ENCODE measurements at places on chromosomes 11 and 22.

DNA sequence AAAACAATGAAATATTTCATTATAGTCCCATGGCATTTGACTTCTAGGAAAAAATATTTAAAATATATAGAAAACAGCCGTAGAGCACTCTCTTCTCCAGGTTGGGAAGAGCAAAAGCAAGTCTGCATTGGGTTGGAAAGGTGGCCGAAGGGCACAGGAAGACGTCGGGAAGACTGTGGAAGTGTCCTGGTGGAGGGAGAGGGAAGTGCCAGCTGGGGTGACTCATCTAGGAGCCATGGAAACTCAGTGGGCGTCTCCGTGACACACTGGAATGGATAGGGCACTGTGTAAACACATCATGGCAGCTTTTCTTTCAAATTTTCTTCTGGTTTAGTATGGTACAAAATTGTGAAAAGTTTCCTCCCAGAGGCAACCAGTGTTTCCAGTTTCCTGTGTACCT, 12.7 kb downstream of the GTPBP1 start:
- no peak for DNase-seq

DNA sequence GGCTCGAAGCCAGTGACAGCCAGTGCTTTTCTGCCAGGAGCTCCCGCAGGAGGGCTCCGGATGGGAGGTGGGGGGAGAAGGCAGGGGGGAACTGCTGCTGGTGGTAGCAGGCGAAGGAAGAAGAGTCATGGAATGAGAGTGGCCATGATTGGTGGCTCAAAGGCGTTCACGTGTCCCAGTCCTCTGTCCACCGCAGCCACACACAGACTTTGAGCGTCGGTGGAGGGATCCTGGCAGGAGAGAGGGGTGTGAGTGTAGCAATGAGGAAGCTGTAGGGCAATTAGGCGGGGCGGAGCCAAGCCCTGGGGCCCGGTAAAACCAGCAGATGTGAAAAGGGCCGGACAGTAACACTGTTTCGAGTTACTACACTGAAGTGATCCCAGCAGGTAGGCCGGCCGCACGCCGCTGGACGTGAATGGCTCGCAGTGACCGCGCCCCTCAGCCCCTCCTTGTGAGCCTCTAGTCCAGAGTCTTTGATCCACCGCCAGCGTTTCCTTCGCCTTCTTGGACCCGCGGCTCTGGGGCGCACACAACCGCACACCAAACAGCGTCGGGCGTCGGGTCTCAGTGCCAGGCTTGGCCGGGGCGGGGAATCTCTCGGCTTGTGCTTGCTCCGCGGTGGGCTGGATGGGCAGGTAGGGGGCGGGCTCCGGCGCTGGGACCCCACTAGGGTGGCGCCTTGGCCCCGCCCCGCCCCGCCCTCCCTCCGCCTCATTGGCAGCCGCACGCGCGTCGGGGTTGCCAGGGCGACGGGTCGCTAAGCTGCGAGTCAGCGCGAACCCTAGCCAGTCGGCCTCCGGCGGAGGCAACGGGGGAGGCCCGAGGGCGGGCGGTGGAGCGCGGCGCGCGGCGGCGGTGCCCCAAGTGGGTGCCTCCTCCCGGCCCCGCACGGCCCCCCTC, at the start of gene LRRC10B:
TSS of gene LRRC10B (plus strand) at position 788 of the 900 bp plus-strand sequence. CDS start 250 bp downstream, outside the sequence.
- DNase-seq, result peak; percentile 21

- DNase-seq, result no peak
Observed at GRCh38 chr22:35498026-35498800, 42.4 kb upstream of the RASD2 start.

DNA sequence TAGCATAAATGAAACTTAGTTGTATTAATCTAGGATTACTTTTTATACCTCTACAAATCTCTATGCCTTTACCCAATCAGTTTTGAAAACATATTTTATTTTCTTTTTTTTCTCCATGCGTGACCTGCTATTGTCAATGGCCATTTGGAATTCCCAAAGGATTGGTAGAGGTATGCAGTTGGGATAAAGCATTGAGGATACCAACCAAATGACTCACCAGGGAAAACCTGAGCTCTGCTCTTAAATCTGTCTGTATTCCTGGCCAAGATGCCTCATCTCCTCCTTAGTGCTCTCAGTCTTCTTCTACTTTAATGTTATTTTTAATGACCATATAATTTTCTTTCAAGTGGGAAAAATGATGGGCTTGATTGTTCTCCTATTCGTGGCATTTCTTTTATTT, 61.9 kb downstream of the EHF start:
- no peak for DNase-seq

GRCh38 chr22:30650508-30651116, 15.0 kb downstream of the SLC35E4 start:
- no peak for DNase-seq

DNA sequence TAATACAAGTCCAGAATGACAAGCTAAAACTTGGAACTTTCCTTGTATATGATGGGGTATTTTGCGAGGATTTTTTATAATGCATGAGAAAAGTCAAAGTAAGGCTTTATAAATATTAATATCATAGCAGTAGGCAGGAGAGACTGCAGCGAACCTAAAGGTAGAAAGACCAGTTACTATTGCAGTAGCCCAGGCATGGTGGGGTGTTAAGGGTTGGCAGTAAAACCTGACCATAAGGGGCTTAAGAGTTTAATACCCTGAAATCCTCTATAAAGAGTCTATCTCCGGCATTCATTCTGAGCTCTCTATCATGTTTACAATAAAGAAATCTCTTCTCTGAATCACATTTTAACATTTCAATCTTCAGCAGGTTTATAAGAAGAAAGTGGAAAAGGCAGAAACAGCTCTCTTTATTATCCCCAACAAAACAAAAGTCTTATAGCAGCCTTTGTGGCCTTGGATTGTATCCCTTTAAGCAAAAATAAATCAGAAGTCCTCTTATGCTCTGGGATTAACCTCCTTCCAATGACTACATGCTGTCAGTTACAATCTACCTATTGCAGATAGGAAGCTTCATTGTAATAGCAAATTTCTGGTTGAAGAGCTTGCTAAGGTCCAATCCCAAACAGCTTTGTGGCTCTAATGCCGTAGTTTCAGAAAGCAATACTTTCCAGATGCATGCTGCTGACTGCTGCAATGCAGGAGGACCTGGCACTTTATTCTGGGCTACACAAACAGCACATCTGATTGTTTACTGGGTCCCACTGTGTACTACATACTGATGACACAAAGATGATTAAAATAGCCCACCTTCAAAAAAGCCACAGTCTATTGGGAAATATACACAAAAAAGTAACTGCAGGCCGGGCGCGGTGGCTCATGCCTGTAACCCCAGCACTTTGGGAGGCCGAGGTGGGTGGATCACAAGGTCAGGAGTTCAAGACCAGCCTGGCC, 45.8 kb downstream of the SIK3 start:
- no peak for DNase-seq

GRCh38 chr22:35519306-35520000, 21.2 kb upstream of the RASD2 start:
- no peak for DNase-seq

DNA sequence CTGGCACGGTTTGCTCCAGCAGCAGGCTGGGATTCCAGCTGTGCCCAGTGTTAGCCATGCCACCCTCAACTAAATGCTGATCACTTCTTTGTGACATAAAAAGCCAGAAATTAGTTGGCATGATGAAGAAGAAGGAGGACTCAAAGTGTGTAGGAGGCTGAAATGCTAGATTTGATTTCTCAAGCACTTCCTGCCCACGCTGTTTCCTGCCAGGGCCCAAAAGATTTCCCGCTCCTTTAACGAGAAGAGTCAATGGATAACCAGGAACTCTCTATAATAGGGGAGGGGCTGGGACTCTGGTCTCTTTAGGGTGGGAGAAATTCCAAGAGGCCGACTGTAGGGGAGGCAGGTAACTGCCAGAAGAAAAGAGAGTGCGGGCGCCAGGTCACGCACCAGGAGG, 26.4 kb downstream of the APOL3 start:
- DNase-seq, result no peak

DNA sequence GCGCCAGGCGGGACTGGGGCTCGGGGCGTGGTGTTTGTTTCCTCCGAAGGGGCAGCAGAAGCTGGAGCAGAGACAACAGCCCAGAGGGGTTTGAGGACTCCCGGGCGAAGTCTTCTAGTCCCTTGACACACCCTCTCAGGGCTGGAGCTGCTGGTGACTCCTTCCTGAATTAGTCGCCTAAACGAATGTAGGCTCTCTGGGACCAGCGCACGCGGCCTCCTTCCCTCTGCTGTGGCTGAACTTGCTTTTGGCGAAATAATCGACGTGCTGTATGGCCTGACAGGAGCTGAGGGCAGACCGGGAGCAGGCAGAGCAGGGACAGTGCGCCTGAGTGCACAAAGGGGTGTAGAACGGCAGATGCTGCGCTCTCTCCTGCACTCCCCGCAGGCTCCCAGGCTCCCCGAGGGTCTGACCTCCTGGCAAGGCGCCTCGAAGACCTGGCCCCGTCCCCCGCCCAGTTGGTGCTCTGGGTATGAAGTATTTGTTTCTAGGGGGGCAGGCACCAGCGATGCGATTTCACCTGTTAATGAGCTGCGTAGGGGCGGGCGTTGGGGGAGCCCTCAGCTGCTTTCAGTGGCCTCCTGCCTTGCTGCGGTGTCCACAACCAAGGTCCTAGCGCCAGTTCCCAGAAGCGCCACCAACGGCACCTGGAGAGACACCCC, 5.3 kb downstream of the SLC17A6 start:
- DNase-seq, result no peak

DNA sequence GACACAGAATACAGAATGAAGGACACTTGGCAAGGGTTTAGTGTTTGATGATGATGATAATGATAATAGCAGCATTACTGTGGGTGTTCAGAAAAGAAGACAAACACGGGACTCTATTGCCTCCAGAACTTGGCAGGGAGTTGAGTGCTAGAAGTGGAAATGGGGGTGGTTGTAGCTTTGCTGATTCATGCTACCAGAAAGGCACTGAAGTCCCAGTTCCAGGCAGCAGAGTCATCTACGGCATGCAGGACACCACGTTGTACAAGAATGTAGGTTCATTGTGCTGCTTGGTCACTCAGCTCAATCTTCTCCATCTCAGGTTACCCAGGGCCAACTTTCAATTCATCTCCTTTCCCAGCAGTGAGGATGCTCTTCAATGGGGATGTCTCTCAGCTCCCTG, 115.7 kb downstream of the NTM start:
- no peak for DNase-seq

- DNase-seq, result no peak
Observed at GRCh38 chr22:26483043-26483438, 542 bp downstream of the HPS4 start.

- no peak for DNase-seq
Observed at GRCh38 chr22:28205926-28206325, 286.9 kb upstream of the PITPNB start.

DNA sequence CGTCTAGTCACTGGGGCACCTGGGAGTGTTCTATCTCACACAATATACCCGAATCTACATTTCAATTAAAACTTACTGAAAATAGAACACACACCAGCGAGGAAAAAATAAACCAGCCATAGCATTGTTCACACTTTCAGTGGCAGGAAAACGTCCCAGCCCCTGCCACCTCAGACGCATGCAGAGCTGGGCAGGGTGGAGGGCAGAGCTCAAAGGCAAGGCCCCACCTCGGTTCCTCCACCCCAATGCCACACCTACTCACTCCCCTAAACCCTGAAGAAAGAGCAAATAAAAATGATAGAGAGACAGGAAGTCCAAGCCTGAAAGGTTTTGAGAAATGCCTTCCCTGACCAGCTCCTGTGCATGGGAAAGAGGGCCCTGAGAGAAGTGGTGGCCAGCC, 14.8 kb downstream of the B3GNT6 start:
- no peak for DNase-seq

DNA sequence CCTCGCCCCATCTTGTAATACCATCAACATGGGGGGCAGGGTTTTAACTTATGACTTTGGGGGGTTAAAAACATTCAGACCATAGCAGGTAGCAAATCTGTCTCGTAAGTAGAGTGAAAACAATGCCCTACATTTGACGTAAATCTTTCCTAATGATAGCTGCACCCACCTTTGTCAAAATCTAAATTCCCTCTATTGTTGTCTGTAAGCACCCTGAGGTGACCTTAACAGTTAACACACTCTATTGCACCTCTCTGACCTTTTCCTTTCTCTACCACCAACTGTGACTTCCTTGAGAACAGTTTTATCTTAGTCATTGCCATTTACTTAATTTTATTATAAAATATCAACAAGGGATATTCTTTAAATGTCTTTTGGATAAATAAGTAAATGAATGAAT, 1024.9 kb upstream of the CNTN5 start:
- no peak for DNase-seq

DNA sequence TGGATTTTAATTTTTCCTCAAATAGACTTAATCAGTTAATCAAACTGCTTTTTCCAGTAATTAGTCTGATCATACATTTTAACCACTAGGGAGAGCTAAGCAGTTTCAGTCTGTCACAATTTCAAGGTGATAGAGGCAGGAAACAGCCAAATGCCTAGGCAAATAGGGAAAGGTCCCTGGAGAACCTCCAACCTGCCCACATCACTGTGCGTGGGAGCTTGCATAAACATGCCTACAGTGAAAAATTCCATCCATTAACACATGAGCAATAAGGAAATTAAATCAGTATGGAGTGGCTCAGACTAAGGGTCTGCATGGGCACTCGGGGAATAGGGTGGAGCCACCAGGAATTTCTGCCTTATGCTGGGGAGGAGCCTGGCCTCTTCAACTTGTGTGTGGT, 74.6 kb downstream of the AASDHPPT start:
- DNase-seq, result no peak

- DNase-seq, result no peak
Observed at GRCh38 chr11:2461956-2462542, 17.2 kb downstream of the KCNQ1 start.

Measured in activated CD8-positive, alpha-beta memory T cell treated with anti-CD3 and anti-CD28 coated beads, Interleukin-2, amount 50 U/mL, for 4 hours (primary cell).